ENCODE measurements at places on chromosomes 3 and 15. TPM values are rescaled to one million over a fixed set of nuclear protein-coding genes. Genes with fewer than 3 reads are reported as not detected.

CCR3 gene
- total RNA-seq: not detected

LIPC gene
- total RNA-seq: not detected

EFHB gene
- total RNA-seq: 1.5 TPM

GOLGA6L7 gene
- not detected for total RNA-seq

CYP8B1 gene
- not detected for total RNA-seq

TERC gene
- 2.9 TPM for total RNA-seq

DNA sequence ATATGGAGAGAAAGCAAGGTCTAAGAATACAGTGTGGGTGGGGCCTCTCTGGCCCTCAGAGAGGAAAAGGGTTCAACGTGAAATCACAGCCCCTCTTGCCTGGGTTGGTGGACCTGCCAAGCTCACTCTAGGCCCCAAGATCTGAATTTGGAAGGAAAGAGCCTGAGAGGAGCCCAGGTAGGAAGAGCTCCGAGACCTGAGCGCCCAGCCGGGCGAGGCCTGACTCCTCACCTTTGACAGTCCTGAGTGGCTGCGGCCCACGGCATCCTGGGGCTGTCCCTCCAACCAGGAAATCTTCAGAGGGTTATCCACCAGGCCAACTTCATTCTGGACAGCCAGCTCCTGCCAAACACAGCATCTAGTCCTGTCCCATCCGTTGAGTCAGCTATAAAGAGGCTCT, 3.7 kb downstream of the C15orf62 start:
- no peak for DNase-seq

DNA sequence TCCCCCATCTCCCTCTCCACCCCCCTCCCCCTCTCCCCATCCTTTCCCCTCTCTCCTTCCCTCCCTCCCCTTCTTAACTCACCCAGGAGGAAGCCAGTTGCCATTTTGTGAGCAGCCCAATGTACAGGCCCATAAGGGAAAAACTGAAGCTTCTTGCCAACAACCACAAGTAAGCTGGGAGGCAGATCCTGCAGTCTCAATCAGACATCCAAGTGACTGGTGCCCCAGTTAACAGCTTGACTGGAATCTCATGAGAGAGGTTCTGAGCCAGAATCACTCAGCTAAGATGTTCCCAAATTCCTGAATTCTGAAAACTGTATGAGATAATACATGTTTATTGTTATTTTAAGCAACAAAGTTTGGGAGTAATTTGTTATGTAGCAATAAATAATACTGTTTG, 90.7 kb downstream of the C3orf70 start:
- DNase-seq: no peak

DNA sequence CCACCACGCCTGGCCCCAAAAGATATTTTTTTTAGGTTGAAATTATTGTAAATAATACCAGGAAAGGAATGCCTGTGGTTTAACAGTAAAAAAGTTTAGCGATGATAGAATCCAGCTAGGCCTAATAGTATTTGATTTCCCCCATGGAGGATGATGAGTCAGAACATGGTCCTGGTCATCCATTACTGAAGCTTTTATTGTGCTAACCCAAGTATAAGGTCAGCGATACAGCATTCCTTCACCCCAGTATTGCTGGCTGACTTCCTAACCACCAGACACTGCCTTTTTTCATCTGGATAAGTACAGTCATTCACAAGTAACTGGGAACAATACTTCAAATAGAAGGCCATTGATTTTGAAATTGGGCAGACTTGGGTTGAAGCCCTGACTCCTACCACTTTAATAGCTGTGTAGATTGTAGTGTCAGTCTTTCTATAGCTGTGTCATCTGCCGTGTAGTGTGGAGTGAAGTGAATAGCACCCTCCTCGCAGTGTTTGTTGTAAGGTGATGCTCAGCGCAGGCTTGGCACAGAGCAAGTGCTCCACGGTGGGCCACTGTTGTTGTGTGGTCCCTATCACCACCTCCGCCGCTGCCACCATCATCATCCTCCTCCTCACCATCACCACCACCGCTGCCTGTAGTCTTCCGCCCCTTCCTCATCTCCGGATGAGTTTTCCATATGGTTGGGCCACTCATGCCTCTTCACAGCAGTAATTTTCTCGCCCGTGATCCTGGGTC, 436.0 kb upstream of the TPM1 start:
- DNase-seq: peak; percentile 83

GRCh38 chr15:91168457-91168856, 68.4 kb downstream of the SV2B start:
- DNase-seq: no peak

DNA sequence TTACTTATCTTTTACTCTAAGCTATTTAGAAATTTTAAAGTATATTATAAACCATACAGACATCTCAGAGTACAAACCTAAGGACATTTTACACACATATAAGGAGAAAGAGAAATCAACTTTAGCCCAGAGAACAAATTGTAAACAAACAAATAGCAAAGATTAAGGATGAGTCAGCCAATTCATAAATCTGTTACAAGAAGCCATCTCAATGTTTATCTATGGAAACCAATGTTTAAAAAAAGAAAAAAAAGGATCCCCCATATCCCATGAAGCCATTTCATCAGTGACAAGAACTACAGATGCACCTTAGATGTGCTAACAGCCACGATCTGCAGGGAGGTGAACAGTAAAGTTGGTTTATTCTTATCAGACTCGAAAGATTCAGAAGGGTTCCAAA, 437.1 kb downstream of the SHQ1 start:
- no peak for DNase-seq

DNA sequence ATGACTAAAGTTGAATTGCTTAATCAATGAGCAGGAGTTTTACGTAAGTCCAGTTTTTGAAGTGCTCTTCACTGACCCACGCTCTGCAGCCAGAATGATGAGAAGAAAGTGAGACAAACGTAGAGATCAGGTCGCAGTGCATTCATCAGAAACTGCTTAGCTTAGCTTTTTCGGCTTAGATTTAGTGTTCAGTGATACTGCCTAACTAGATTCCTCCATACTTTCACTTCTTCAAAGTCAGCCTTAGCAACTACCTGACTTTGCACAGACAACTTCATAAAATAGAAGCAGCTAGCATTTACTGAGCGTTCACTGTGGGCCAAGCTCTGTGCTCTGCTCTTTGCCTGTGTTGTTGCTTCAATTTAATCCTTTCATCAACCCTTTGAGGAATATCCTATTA, 116.1 kb downstream of the KCNH8 start:
- no peak for DNase-seq

DNA sequence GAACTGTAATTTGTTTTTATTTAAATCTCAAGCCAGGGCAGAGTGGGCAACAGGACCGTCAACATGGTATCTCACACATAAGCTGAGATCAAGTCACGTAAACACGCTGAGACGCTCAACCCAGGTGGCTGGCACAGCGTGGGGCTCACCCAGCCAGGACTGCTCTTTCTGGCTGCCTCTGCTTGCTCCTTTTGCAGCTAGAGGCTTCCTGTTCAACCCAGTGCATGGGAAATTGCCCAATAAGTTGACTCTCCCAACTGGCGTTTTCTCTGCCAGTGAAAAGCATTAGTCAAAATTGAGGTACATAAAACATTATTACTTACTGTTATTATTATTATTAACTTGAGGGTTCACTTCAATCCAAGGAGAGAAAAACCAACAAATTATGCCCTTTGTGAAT, 398.1 kb downstream of the NR2F2 start:
- DNase-seq: no peak

GRCh38 chr15:56930669-56931313, 12.3 kb downstream of the TCF12 start:
- DNase-seq: no peak

GRCh38 chr3:143676747-143677146, 171.5 kb downstream of the SLC9A9 start:
- DNase-seq: no peak

Measured in MCF 10A (cell line).